NCI-H2029 treated with DMSO at 0.1 percent for 48 hours (cell line): ENCODE measurements at places on chromosomes 6 and 20.

GRCh38 chr6:16803294-16804200 lies 42.3 kb upstream of the ATXN1 start:
- DNase-seq: no peak

DNA sequence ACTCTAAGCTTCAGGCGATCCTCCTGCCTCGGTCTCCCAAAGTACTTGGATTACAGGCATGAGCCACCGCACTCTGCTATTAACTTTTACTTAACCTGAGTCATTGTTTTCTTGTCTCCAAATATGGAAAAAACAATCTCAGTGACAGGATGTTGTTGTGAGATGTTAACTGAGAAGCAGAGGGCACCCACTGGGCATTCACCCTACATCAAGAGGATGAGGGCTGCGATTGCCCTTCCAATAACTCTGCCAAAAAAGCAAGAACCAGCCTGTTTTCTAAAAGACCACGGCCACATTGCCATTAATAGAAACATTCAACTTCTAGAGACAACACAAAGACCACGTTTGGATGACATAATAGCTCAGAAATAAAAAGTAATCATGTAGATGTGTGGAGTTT lies 107.6 kb upstream of the SGK1 start:
- no peak for DNase-seq

- DNase-seq: no peak
These were observed 6.7 kb downstream of the DEF6 start for GRCh38 chr6:35304299-35304698.

- no peak for DNase-seq
These were observed 3.5 kb downstream of the DLL1 start for GRCh38 chr6:170287371-170287876.

GRCh38 chr6:149699150-149699549 lies 18.8 kb downstream of the LATS1 start:
- no peak for DNase-seq

GRCh38 chr20:63886921-63887320 lies 8.0 kb upstream of the DNAJC5 start:
- no peak for DNase-seq

GRCh38 chr6:123962508-123962907 lies 158.8 kb downstream of the NKAIN2 start:
- DNase-seq: peak; percentile 99

GRCh38 chr20:60627751-60628565 lies 624.1 kb upstream of the CDH4 start:
- DNase-seq: no peak

- no peak for DNase-seq
These were observed 64.9 kb upstream of the AFDN start for GRCh38 chr6:167761794-167762258.

DNA sequence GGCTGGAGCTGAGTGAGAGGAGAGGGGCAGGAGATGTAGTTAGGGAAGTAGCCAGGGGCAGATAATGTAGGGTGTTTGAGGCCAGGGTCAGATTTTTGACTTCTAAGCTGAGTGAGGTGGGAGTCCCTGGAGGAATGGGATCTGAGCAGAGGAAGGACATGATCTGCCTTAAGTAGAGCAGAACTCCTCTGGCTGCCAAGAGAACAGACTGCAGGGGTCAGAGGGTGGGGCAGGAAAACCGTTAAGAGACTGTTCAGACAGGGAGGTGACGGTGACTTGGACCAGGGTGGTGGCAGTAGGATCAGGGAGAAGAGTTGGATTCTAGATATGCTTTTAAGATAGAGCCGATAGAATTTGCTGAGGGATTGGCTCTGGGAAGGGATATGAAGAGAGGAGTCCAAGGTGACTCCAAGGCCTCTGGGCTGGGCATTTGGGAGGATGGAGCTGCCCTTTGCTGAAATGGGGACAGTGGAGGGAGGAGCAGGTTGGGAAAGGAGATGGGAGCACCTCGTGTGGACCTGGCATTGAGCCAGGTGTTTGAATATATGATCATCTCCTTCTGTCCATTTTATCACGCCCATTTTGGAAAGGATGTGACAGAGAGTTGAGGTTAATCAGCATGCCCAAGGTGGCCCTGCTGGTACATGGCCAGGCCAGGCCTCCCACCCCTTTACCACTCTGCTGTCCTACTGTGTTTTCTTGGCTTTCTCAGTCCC lies 18.8 kb downstream of the EYA2 start:
- no peak for DNase-seq

GRCh38 chr6:106490974-106491373 lies 130.5 kb downstream of the CRYBG1 start:
- DNase-seq: no peak

GRCh38 chr20:18166241-18166881 lies 28.7 kb downstream of the KAT14 start:
- DNase-seq: no peak
